Stimulated activated CD8-positive, alpha-beta memory T cell treated with anti-CD3 and anti-CD28 coated beads, Interleukin-12 subunit alpha, Interleukin-12 subunit beta, amount 100 ng/mL, for 4 hours (primary cell): ENCODE measurements at places on chromosomes 1 and 21.

- DNase-seq = no peak
Measured at GRCh38 chr1:32538887-32539583, at the start of gene ZBTB8A. TSS of gene ZBTB8A (plus strand) at chr1:32539427. CDS start at chr1:32592932, 53,505 bp downstream.

DNA sequence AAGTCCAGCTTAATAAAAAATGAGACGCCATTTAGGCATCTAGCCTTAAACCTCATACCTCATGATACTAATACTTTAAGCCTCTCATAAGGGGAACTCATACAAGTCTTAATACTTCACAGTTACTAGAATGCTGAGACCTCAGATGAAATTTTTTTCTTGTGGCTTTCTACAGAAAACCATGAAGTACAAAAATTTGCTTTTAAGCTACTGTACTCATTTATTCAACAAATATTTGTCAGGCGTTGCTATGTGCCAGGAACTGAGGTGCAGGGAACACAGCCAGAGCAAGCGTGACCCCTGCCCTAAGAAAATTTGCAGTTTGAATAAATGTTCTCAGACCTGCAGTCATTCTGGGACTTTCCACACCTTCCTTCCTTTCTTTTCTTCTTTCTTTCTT is 150.6 kb downstream of the MRPL39 start:
- DNase-seq = no peak

- no peak for DNase-seq
Measured at GRCh38 chr1:195637539-195637938, 970.7 kb downstream of the KCNT2 start.

DNA sequence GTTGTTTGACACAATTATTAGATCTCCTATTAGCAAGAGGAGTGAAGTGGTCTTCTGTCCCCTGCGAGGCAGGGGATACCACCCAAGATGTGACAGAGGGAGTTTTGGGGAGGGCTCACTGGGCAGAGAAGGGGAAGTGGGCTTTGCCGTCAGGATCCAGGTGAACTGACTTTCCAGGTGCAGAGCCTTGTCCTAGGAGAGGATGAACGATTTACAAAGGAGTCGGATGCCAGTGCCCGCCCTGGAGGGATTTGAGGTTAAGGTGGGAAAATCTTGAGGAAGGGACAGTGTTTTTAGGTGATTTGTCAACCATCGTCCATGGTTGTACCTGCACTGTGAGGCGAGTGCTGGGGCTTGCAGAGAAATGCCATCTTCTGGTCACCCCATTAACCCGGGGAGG is 201.0 kb downstream of the CAMTA1 start:
- DNase-seq = no peak

GRCh38 chr1:182765391-182765790 is 24.2 kb upstream of the NPL start:
- no peak for DNase-seq

DNA sequence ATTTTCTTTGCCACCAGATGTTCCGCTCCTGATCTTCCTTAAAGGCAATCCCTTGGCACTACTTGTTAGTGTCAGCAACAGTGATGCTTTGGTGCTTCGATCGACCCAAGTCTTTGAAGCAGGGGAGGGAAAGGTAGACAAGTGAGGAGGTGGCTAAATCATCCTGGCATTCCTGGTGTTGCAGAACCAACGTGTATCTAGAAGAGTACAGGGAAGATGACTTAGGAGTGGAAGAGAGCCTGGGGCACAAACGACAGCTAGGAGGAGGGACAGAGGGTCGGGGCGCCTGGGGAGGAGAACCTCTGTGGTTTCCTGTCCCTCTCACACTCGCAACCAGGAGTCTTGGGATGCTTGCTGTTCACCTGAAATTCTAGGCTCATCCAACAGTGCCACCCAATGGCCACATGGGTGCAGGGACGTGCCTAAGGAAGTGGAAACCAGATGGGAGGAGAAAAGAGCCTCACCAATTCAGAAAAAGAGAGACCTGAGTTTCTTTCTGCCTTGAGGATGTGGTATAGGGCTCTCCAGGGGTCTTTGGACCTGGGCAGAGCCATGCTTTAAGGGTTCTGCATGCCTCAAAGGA is 9.5 kb upstream of the KCNA2 start:
- no peak for DNase-seq

DNA sequence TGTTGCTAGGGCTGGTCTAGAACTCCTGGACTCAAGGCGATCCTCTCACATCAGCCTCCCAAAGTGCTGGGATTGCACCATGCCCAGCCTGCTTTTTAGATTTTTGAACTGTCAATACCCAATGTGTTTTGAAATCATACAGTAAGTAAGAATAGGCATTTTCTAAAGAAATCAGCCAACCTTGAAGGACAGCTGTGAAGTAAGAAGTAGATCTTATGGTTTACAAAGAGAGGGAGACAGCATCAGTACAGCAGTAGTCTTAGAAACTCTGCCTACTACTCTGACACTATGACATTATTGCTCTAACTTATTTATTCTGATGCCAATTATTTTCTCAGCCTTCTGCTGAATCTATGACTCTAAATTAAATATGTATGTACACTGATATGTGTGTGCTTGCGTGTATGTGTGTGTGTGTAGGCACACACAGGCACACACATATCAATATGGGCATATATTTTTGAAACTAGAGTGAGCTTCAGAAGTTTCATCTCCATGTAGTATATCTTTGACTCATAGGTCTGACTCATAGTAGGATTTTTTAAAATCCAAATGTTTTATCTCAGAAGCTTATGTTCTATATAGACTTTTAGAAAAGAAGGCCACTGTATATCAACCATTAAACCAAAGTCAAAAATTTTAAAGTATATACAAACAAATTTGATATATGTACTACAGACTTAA is 140.4 kb downstream of the COL24A1 start:
- no peak for DNase-seq

DNA sequence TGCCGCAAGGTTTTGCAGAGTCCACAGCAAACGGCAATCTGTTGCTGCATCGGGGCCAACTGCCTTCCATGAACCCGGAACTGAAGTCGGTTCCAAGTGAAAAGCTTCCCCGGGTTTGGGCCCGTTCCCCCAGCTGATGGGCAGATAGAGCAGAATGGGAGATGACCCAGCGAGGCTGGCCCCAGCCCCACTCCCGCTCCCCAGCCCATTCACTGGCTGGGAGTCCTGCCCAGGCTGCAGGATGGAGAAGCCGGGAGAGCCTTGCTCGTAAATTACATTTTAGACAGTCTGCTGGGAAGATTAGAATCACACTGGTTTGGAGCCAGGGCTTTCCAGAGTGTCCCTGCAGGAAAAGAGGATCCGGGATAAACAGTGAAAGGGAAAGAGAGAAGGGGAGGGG is 31.6 kb upstream of the PAX7 start:
- DNase-seq = no peak

DNA sequence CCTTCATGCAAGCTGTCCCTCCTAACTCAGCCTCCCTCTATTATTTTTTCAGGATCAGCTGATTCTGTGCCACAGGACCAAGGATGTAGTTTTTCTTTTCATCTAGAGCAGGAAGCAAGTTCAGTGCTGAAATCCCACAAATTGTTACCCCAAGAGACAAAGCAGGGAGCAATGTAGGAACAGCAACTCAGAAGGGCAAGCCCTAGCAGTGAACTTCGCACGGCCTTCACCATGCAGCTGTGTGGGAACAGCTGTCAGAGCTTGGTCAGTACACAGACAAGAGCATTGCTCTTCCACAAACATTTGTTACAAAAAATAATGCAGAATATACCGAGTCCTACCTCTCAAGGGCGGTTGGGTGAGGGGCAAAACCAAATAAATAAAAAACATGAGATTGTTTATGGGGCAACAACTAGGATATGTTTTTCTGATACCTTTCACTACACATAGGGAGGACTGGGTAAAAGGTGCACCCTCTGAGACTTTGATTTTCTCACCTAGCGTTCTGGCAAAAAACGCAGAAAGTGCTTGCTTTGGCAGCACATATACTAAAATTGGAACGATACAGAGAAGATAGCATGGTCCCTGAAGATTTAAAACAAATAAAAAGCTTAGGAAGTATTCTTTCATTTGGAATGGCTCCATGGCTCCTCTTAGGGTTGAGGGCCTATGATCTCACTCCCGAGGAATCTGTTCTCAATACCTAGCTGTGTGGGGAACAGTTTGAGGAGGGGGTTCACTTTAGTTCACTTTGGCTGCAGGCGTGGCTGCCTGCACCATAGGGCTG is 37.1 kb upstream of the ANGPTL7 start:
- no peak for DNase-seq

GRCh38 chr1:183638649-183639387 is 3.2 kb upstream of the ARPC5 start:
- no peak for DNase-seq

GRCh38 chr1:67710417-67710816 is 25.4 kb downstream of the GADD45A start:
- no peak for DNase-seq

- DNase-seq = no peak
Measured at GRCh38 chr1:92877792-92878191, 46.0 kb downstream of the RPL5 start.

GRCh38 chr1:63448731-63449246 is 74.2 kb downstream of the ITGB3BP start:
- no peak for DNase-seq

DNA sequence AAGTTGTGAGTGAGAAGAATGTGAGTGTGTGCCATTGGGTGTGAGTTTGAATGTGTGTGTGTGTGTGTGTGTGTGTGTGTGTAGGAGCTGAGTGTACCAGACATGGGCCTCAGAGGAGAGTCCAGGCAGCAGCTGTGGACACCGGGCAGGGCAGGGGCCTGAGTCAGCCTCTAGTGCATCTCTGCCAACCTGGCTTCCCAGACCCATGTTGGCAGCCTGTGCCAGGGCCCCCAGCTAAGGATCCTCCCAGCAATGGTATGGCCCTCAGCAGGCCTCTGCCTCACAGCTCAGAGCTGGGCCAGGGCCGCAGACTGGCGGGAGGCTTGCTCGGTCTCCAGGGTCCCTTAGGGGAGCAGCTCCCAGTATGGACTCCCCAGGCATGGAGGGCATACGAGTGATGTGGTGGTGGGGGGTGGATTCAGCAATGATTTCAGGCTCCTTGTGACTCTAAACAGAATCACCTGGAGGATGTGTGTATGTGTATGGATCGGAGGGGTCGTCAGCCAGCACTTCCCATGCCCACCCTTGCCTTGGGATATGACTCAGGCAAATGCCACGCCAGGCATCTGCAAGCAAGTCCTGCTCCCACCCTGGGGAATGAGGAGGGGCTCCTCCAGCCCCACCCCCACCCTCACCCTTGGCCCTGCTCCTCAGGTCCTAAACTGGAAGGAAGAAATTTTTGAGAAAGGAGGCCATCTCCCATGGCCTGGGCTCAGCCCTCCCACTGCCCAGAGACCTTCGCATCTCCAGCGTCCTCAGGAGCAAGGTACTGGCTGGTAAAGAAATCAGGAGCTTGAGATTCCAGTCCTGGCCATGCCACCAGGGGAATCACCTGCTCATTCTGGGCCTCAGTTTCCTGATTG is 1.8 kb upstream of the FOXO6 start:
- no peak for DNase-seq

- DNase-seq = no peak
Measured at GRCh38 chr1:59561796-59562195, 253.0 kb upstream of the HOOK1 start.

GRCh38 chr1:29202053-29202452 is 20.4 kb upstream of the SRSF4 start:
- DNase-seq = no peak

DNA sequence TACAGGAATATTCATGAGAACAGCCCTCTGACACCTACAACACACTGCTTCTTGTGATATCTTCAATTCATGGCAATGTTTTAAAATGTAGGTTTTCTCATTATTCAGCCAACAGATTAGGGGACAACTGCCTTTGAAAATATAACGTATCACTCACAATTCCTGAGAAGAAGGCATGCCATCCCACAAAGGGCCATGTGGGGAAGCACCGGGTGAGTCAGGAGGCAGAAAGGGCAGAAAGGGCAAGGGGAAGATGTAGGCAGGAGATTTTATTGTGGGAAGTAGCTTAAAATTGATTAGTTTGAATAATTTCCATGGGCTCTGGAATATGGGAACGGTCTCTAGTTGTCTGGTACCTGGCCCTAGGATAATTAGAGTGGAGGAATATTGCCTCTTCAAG is 165.7 kb downstream of the HHIPL2 start:
- DNase-seq = no peak

DNA sequence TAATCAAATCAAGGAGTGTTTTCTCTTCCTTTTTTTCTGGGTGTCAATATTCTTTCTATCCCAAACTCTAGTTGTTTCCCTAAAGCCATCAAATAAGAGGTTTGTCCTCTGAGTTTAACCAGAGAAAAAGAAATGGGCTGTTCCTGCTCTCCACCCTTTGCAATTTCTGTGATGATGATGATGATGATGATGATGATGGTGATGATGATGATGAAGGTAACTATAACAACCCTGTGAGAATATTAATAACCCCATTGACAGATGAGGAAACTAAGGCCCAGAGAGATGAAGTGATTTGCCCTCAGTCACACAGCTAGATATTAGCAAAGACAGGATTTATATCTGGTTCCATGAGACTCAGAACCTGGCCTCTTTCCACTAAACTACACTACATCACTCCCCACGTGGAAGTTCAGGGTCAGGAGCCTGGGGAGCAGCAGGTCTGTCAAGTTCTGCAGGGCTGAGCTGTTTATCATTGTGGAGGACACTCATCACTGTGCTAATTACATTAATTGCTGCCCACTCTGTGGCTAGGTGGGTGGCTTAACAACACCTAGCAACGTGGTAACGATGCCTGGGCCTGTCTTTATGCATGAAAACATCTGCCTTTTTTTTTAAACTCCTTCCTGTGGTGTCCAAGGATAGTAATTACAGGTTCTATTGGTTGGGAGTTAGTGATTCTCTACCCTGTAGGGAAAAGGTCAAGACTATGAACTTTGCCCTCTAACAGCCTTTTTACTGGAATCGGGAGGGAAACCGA is 19.0 kb upstream of the JUN start:
- no peak for DNase-seq

- DNase-seq = no peak
Measured at GRCh38 chr1:232452117-232452516, 177.8 kb downstream of the SIPA1L2 start.

DNA sequence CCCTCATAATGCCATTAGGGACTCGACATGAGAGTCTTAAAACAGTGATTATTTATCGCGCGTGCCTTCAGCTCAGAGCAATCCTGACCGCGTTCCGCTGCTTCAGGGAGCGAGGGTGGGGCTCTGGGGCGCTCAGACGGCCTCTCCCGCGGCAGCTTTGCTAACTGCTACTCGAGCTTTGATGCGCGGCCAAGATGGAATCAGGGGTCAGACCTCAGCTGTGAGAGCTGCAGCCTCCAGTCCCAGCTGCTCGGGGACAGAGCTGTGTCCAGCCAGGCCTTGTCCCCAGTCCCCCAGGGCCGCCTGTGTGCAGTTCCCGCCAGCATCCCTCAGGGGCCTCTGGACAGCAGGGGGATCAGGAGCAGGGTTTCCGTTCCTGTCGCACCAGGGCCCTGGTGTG is 104.6 kb upstream of the TTC34 start:
- DNase-seq = no peak

GRCh38 chr1:11875094-11875493 is 16.3 kb upstream of the NPPB start:
- no peak for DNase-seq

- no peak for DNase-seq
Measured at GRCh38 chr1:59738152-59738551, 76.6 kb upstream of the HOOK1 start.

DNA sequence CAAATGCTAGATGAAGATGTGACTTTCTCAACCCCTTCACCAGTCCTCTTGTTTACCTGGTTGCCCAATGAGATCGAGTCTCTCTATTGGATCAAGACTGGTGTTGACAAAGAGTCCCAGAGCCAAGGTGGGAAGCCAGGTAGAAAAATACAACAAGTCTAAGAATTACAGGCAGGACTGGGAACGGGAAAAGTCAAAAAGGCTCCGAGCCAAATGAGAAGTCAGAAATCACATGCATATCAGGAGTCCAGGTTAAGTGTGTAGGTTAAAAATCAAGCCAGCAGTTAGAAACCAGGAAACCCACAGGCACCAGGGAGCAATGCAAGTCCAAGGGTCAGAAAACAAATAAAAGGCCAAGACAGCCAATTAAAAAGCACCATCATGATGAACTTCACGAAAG is 27.4 kb upstream of the DUSP23 start:
- DNase-seq = no peak
